ENCODE measurements at places on chromosomes 16 and 17.
A peak's percentile ranks its signal among the peaks of the same experiment; 100 is the strongest.

- DNase-seq, result no peak
Measured at GRCh38 chr17:79137789-79138165, 63.2 kb downstream of the ENGASE start.

DNA sequence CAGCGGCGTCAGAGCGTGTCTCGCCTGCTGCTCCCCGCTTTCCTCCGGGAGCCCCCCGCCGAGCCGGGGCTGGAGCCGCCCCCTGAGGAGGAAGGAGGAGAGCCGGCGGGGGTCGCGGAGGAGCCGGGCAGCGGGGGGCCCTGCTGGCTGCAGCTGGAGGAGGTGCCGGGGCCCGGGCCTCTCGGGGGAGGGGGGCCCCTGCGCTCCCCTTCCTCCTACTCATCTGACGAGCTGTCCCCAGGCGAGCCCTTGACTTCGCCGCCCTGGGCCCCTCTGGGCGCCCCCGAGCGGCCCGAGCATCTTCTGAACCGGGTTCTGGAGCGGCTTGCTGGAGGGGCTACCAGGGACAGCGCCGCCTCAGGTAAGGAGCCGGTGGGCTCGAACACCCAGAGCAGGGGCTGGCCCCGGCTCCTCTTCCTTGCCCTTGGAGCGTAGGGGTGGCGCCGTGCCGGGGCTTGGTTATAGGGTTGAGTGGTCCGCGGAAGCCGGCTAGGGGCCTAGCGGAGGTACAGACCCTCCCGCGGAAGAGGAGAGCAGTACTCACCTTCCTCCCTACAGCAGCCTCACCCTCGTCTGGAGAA lies 841 bp downstream of the RAPGEFL1 start:
- no peak for DNase-seq

DNA sequence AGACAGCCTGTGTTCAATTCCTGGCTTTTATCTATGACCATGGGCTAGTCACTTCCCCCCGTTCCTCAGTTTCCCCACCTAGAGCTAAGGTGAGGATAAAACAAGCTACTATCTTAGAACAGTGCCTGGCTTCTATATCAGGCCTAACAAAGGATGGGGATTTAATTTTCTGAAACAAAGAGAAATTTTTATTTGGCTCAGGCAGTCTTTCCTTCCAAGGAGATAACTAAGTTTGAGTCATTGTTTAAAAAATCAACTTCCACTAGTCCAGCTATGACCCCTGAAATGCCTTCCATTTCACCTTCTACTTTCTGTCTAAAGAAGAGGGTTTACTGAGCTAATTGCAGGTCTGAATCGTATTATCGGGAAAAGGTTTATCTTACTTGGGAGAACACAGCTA lies 99.0 kb downstream of the CMIP start:
- no peak for DNase-seq

GRCh38 chr17:42050393-42051012 lies at the start of gene C17orf113:
C17orf113 (minus strand) TSS chr17:42050601; CDS start chr17:42043376, 7,225 bp downstream.
- DNase-seq, result no peak

GRCh38 chr16:23276821-23277220 lies 25.3 kb upstream of the SCNN1B start:
- DNase-seq, result no peak

DNA sequence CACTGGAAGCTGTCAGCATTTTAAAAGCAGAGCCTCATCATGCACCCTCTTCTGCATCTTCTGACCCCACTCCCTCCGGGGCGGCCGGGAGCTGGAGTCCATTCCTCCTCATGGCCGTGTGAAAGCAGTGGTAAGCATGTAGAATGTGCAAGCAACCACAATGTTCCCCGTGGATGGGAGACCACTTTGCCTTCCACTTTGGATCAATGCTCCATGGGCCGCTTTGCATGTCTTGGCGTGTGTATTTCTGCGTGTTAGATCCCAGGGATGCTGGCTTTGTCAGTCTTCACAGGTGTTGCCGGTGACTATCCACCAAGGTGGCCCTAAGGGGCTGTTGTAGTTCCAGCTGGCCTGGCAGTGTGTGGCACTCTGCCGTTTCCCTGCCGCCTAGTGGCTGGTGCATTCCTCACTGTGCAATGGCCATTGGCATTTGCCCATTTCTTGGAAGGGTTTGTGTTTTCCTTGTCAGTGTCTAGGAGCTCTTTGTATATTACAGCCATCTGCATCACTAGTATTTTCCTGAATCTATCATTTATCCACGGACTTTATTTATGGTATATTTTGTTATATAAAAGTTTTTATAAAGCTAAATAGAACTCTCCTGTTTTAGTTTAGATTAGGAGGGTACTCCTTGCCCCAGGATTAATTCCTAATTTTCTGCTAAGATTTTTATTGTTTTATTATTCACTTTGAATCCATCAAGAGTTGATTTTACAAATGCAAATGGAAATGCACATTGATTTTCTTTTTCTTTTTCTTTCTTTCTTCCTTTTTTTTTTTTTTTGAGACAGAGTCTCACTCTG lies 5.8 kb upstream of the ALDH3A1 start:
- DNase-seq, result no peak

DNA sequence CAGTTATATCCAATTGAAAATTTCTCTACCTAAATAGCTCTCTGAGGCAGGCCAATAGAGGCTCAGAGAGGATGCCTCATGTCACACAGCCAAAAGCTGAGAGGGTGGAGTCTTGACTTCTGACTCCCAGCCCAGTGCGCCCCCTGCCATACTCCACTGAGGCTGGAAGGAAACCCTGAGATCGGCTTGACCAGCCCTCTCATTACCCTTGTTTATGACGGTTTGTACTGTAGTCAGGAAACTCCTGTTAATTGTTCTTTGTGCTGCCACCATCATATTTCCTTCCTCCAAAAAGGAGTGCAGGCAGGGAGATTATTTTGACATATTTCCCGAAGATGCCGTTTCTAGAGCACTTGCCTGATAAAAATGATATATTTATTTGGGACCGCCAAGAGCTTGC lies 107.9 kb downstream of the AIPL1 start:
- no peak for DNase-seq

- DNase-seq, result peak; percentile 46
Measured at GRCh38 chr17:82551779-82552457, 32.4 kb downstream of the FOXK2 start.

DNA sequence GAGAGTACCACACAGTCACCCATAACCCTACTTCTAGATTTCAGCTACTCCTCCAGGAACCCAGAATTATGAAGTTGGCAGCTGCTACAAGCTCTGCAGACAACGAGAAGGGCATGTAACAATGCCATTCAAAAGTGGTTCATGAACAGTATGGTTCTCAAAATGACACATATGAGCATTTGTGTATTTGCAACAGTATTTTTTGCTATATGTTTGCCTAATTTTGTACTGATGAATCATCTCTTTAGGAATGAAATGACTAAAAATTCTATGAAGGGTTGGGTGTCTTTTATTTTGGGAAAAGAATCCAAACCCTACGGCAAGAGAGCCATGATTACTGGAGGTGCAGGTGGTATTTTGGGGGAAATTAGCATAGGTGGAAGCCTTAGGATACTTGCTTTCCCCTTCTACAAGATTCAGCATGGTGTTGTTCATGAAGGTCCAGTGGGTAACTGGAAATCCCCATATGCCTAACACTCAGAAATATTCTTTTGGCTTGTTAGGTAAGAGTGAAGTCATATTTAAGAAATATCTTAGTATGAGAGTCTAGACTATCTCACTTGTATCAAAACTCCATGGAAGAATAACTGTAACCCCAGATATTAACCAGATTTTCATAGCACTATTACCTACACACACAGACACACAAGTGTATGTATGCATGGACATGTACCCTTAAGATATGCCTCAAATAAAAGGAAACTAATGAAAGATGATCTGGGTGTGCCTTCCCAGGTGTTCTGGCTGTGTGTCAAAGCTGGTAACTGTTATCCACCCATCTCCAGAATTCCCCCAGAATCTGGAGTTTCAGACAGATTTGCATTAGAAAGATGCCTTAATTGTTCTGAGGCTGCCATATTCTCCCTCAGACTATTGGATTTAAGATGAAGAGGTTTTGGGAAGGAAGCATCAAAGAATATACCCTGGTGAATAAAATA lies 688.2 kb upstream of the SOX9 start:
- no peak for DNase-seq

GRCh38 chr17:74807441-74807840 lies 31.3 kb upstream of the NAT9 start:
- no peak for DNase-seq

DNA sequence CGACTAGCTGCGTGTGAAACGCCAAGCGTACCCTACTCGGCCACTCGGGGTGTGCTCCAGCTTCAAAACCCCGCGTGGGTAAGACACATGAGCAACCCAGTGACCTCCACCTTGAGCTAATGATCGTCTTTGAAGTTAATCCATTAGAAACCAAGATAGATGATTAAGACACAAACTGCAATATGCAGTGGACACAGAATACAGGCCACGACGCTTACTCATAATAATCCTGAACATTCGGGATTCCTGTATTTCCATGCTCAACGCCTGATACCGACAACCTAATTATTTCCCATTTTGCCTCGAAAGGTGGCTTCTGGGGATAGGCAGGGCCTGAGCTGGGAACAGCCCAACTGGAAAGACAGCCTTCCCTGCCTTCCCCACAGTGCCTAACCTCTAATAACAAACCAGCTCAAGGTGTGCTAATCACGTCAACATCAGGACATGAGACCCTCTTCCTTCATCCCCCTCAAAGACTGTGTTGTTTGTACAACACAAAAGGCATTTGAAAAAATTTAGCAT lies 504 bp upstream of the COPRS start:
- no peak for DNase-seq

- DNase-seq, result no peak
Measured at GRCh38 chr16:49405530-49405929, 31.9 kb downstream of the C16orf78 start.
